Caco-2 (cell line): ENCODE measurements at places on chromosomes 6 and 20. TPM values are rescaled to one million over a fixed set of nuclear protein-coding genes. Genes with fewer than 3 reads are reported as not detected.
A peak's percentile ranks its signal among the peaks of the same experiment; 100 is the strongest.

Gene TMEM170B
- total RNA-seq = 3.1 and 4.0 TPM in 2 replicates

Gene STMND1
- not detected in 2 replicates for total RNA-seq

- H3K4me1 ChIP-seq = no peaks in the 10 kb centered on the region
- no peak overlapping the region for H3K27ac ChIP-seq
- H3K36me3 ChIP-seq = no peaks in the 10 kb centered on the region
- no peaks in the 10 kb centered on the region; the same call in 1 of the 2 replicates for H3K27me3 ChIP-seq
Measured at GRCh38 chr6:166636934-166637333, 9.9 kb upstream of the RPS6KA2 start.

GRCh38 chr6:170288852-170289179 lies 2.1 kb downstream of the DLL1 start:
- H3K27me3 ChIP-seq = peaks cover 3% of the 10 kb centered on the region
- H3K4me3 ChIP-seq = peak overlapping the region; percentile 62
- H3K4me1 ChIP-seq = peaks cover 20% of the 10 kb centered on the region
- DNase-seq = no peak

Gene HLA-DMB
- total RNA-seq = not detected in 2 replicates

Gene RHAG
- not detected in 2 replicates for total RNA-seq

GRCh38 chr20:62151225-62151624 lies 7.7 kb downstream of the SS18L1 start:
- H3K4me1 ChIP-seq = peaks cover 30% of the 10 kb centered on the region
- no peaks in the 10 kb centered on the region for H3K27me3 ChIP-seq
- H3K4me3 ChIP-seq = no peak overlapping the region
- DNase-seq = no peak
- H3K36me3 ChIP-seq = peaks cover 2% of the 10 kb centered on the region; the same call in 1 of the 2 replicates
